ENCODE measurements at places on chromosomes 3 and 15. TPM values are rescaled to one million over a fixed set of nuclear protein-coding genes. Genes with fewer than 3 reads are reported as not detected.

The ILDR1 gene
- total RNA-seq: not detected

The IGDCC3 gene
- not detected for total RNA-seq

The CPA3 gene
- total RNA-seq: 1.9 TPM

The HESX1 gene
- 0.57 TPM for total RNA-seq

The C3orf80 gene
- total RNA-seq: 0.94 TPM

The MUSTN1 gene
- total RNA-seq: 15.9 TPM

The GALNT15 gene
- total RNA-seq: 1.3 TPM

The GPR27 gene
- 8.3 TPM for total RNA-seq

The GOLGA6B gene
- total RNA-seq: not detected

The TEX55 gene
- not detected for total RNA-seq

The TMEM115 gene
- total RNA-seq: 26.6 TPM

The HRG gene
- not detected for total RNA-seq

The STAC gene
- total RNA-seq: 0.51 TPM

The GPR176 gene
- 2.7 TPM for total RNA-seq

The CHST13 gene
- 0.16 TPM for total RNA-seq

The PSTPIP1 gene
- total RNA-seq: 2.7 TPM

The PARP3 gene
- 15.2 TPM for total RNA-seq

DNA sequence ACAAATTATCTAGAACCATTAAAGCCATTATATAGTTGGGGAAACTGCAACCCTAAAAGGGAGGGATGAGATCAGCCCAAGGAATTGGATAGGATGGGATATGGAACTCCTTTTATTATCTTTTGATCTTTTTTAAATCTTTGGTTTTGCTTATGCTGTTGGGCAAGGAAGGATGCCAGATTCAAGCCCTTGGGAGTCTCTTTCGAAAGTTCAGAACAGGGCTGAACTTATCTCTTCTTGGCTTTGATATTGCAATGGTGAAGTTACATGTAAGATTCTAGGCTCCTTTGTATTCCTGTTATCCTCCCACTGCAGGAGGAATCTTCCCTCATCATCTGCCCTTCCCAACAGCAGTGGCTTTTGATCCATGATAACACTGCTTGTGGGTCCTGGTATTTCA, 10.0 kb upstream of the SLC22A13 start:
- DNase-seq: no peak

- no peak for DNase-seq
Measured at GRCh38 chr15:80404057-80404760, at the start of gene ARNT2. Gene ARNT2 (plus strand): TSS chr15:80404382. CDS start chr15:80404516, 134 bp downstream.

GRCh38 chr3:160796813-160797164, 40.8 kb downstream of the PPM1L start:
- no peak for DNase-seq

DNA sequence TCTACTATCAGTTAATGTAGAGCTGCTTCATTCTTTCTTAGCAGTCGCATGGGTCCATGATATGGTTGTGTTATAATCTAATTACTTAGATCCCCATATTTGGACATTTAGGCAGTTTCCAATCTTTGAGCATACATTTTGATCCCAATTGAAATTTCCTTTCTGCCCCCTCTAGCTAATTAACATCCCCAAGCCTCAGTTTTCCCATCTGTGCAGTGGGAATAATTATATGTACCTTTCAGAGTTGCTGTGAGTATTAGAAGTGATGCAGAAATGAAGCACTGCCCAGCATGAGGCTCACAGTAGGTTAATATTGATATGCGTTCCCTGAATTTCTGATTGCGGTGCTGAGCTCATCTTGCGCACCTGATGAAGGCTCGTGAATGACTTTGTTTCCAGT, 21.8 kb downstream of the SPSB4 start:
- DNase-seq: no peak

DNA sequence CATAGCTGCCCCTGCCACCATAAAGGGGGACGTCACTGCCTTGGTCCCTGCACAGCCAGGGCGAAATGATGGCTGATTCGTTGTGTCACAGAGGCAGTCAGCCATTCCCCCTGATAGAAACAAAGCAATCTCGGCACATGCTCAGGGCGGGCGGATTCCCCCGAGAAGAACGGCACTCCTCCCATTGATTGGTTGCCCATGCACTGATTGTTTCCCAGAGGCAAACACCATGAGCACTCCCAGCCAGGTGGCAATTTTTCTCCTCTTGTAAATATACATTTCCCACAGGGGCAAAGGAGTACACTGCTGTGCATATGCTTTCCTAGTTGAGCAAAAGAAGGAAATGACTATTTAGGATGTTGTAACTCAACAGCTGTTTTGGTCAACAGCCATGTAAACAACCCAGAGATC, 56.5 kb downstream of the KY start:
- no peak for DNase-seq

DNA sequence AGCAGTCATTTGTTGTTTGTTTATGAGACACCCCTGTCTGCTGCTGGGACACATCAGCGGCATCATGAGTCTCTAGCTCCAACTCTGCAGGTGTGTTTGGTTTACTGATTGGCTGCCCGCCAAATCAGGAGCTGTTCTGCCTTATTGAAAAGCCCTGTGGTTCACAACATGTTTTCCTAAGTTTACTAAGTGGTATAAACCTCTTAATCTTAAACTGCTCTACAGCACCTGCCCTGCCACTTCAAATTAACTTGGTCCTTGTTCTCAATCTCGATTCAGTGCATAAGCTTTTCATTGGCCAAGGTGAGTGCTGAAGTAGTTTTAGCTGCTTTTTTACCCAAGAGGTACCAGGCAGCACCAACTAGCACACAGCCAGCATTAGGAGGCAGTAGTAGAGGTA, 77.8 kb upstream of the WDR72 start:
- DNase-seq: no peak

DNA sequence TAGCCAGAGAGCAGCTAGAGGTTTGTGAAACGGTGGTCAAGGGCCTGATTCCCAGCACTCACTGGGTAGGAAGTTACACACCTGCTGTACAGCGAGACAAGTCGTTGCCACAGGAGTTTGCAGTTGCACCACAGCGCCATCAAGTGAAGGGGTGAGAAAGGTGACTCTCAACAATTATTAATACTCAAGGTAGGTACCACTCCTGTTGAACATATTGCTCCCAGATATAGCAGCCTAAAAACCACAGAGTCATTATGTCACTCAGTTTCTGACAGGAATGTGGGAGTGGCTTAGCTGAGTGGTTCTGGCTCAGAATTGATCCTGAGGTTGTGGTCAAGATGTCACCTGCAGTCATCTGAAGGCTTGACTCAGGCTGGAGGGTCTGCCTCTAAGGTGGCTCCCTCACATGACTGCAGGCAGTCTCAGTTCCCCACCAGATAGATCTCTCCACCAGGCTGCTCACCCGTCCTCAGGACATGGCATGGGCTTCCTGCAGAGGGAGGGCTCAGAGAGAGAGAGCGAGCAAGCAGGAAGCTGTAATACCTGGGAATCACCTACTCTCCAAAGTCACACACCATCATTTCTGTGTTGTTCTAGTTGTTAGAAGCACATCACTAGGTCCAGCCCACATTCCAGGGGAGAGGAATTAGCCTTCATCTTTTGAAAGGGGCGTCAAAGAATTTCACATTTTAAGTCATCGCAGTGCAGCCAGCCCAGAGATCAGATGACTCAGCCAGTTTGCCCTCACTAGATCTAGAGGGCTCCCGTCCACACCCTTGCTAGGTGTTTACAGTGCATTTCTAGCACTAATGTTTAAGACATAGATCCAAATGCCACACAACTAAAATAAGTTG, 17.0 kb upstream of the ANO10 start:
- DNase-seq: peak; percentile 82

- no peak for DNase-seq
Measured at GRCh38 chr3:138047596-138048158, 37.7 kb downstream of the CLDN18 start.

- no peak for DNase-seq
Measured at GRCh38 chr15:28182216-28182615, 83.1 kb upstream of the OCA2 start.

- DNase-seq: no peak
Measured at GRCh38 chr3:197135212-197135611, 105.6 kb upstream of the MELTF start.

DNA sequence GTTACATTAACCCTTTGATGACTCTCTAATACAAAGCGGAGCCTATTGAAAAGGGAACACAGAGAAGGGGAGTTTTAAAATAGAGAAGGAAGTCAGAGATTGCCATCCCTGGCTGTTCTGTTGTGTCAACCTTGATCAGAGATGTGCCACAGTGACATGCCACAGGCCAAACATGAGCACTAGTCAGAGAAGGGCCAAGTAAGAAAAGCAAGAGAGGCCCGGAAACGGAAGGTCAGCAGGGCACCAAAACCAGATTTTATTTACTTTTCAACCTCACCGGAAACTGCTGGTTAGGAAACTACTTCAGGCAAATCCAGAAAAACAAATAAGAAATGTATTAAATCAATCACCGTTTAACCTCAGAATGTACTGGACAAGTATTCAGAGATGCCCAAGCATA, 171.8 kb downstream of the ALCAM start:
- DNase-seq: no peak

DNA sequence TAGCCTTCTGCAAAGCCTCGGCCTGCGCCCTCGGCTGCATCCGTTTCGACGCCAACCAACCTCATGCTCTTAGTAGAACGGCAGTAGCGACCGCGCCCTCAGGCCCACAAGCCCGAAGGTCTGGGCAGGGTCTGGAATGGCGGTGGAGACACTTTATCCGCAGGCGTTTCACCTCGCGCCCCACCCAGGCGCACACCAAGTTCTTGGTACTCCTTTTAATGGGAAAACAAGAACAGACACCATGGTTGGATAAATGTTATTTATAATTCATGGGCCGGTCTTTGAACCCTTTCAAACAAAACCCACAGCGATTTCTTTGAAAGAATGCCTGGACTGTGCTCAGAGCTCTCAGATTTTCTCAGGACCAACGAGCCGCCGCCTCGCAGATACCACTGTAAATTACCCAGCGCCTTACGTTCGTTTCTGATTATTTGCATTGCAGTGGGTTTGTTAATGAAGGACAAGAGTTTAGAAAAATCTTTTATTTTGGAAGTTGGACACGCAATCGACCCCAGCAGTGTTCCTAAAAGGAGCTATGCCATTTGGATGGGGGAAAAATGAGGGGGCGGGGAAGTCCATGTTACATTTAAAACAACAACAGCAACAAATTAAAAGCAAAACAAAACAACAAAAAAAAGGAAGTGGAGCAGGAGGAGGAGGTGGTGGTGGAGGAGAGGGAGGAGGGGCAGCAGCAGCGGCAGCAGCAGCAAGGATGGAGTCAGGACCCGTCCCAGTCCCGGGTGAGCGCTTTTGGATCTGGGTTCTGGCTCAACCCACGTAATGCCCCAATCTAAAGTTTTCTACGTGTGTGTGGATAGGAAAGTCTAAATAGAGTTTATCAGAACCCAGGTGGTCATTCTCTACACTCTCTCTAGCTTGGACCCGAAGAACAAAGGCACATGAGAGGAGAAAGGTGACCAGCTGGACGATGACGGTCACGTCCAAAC, 993 bp upstream of the ISL2 start:
- no peak for DNase-seq

GRCh38 chr3:110810356-110810755, 261.3 kb upstream of the NECTIN3 start:
- DNase-seq: no peak

DNA sequence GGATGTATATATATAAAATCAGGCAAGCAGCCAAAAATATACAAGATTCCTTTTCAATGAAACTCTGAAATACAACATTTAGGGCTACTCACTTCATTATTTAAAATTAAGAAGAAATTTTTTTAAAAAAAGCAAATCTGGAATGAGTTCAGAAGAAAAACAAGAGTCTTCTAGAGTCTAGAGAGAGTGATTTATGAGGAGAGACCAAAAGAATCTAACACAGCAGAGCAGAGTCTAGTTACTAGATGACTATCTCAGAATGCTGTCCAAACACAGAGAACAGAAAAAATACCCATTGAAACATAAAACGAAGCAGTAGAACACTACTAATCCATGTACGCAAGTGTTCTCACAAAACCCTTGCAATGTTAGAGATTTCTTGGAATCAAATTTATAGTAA, 275.2 kb upstream of the CBLB start:
- no peak for DNase-seq

- no peak for DNase-seq
Measured at GRCh38 chr15:32918547-32918946, 200.7 kb downstream of the GREM1 start.

DNA sequence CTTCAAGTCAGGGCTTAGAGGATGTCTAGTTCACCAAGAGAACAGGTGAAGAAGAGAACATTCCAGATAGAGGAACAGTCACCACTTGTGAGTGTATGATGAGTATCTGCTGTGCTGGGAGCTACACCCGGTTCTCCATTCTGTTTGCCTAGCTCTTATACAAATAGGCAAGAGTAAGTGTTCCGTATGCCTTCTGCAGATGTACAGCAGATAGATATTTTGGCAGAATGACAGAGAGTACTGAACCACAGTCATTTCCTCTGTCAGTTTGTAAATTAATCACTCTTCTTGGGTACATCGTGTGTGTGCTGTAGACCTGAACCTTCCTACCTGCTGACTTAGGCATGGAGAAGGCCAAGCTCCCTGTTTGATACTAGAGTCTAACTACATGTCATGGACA, 108.3 kb upstream of the CTDSPL start:
- no peak for DNase-seq

DNA sequence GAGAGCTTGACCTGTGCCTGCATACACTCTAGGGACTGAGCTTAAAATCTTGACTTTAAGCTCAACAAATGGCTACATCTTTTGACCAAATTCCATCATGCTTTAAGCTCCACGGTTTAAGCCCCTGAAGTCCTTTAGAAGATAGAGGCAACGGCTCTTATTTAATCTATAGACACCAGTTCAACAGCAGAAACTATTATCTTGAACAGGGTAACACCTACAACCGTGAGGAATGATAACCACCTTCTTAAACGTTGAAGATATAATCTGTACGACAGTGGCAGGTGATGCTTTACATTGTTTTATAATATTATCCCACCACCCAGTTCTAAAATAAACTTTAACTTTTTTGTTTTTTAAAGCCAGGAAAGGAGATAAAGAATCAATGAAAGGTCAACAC, 1007.8 kb downstream of the FHIT start:
- DNase-seq: no peak

DNA sequence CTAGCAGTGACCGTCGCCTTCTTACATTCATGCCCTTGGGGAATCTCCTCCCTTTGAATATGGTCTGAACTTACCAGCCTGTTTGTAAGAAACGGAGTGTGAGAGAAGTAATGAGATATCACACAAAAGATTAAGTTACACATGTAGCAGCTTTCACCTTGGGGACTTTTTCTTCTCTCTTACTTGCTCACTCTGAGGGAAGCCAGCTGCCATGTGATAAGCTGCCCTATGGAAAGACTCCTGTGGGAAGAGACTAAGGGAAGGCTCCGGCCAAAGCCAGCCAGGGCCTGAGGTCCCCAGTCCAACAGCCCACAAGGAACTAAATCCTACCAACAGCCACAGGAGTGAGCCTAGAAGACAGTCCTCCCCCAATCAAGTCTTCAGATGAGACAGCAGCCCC, 190.4 kb upstream of the TSC22D2 start:
- DNase-seq: no peak

GRCh38 chr3:48648188-48648850, 13.1 kb upstream of the SLC26A6 start:
- DNase-seq: no peak

Data from cardiac septum (tissue), 1 donor.